Posterior cingulate gyrus (tissue), 11 donors: ENCODE measurements at places on chromosomes 4 and X.

DNA sequence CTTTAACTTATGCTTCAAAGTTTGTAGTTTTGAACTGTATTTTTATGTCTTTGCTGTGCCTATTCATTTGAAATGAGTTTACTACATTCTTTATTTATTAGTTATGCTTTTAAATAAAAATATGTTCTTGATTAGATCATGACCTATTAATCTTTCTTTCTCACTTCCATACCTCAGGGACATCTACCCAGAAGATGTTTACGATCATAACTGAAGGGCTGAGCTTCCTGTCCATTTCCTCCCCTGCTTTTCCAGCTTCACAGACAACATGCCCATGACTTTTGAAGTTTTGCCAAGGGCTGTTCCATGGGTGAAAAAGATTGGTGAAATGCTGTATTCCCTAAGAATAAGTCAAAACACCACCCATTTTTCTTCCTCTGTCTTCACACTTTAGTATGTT is 99.7 kb upstream of the DDIT4L start:
- DNase-seq: no peak

DNA sequence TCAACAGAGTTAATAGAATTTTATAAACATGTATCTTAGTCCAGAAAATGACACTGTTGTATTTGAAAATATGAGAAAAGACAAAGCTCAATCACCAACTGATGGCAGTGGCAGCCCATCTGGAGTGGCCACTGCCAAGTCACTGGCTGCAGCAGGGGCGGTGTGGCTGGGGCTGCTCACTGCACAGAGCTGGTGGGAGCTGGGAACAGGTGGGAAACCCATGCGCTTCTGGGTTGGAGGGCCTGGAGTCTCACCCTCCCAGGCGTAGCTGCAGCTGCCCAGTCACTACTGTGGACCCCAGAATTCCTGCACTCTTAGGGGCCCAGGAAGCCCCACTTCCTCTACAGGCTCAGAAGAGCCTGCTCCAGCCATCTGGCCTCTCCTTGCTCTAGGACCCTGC is 251.8 kb upstream of the NDST4 start:
- DNase-seq: peak; percentile 47

- DNase-seq: no peak
Observed at GRCh38 chr4:163548481-163549243, 54.2 kb downstream of the TMA16 start.

DNA sequence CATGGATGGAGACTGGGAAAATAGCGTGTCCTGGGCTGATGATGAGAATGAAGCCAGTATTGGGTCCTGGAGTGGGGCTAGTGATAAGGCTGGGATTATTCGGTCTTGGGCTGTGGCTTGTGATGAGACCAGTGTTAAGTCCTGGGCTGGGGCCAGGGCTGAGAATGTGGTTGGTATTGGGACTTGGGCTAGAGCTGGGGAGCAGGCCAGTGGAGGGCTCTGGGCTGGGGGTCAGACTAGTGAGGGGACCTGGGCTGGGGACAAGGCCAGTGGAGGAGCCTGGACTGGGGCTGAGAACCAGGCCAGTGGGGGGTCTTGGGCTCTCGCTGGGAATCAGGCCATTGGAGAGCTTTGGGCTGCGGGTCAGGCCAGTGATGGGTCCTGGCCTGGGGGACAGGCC is 6.7 kb downstream of the ARMCX4 start:
- no peak for DNase-seq

DNA sequence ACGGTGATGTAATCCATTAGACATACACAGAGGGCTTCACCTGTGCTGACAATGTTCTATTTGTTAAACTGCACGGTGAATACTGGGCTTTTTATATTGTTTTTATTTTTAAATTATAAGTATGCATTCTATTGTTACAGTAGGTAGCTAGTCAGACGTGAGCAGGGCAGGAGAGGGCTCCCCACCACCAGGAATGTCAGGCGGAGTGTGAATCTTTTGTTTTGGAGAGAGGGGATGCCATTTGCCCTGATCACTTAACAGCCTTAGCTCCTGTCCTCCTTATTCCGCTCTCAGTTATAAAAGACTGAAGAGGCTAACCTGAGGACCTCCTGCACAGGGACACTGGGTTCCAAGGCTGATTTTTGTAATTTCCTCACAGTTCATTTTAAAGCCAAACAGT is 151.6 kb upstream of the TAPT1 start:
- DNase-seq: no peak

- DNase-seq: no peak
Observed at GRCh38 chrX:100072336-100072735, 337.7 kb downstream of the PCDH19 start.

DNA sequence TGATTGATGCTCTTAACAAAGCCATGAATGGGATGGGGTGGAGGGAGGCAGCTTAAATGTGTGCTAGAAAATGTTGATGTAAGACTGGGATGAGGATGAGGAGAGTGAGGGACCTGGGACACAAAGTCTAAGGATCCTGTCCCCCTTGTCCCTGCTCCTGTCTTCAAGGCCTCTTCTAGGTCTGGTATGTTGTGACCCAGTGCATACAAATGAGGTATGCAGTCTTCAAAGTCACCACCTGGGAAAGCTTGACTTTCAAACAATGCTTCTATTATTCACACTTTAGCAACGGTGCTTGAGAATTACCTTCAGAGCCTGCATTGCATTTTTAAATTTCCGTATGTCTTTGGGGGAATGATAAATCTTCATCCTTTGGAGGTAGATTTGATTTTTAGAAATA is 88.4 kb upstream of the SLC34A2 start:
- DNase-seq: no peak

DNA sequence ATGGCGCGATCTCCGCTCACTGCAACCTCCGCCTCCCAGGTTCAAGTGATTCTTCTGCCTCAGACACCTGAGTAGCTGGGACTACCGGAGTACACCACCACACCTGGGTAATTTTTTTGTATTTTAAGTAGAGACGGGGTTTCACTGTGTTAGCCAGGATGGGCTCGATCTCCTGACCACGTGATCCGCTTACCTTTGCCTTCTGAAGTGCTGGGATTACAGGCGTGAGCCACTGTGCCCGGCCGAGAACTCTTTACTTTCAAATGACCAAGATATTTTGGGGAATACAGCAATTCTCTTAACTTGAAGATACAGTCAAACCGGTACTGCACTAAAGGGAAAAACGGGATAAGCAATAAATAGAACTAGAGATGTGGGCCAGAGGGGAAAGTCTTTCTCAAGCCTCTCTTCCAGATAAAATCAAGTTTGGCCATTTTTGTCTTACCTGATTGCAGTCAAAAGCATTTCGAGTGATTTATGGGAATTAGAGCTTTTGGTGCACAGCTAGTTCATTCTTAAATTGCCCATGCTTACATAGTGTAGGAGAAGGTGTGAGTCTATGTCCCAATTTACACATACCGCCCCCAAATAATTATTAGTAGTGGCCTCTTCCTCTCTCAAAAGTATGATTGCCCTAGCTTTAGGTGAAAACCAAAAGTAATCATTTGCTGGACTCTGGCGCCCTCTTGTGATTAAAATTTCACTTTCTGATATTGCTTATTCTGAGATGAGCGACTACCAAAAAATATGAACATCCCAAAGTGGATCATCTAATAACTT is 53.2 kb upstream of the ABCG2 start:
- DNase-seq: no peak
